ENCODE measurements at places on chromosomes 2 and 18. TPM values are rescaled to one million over a fixed set of nuclear protein-coding genes. Genes with fewer than 3 reads are reported as not detected.

Gene KCMF1
- 21.9 TPM for total RNA-seq

Gene TAF4B
- 7.5 TPM for total RNA-seq

Gene PARD3B
- 28.7 TPM for total RNA-seq

Gene EVX2
- not detected for total RNA-seq

Gene LIPG
- total RNA-seq = not detected

Gene REG3G
- total RNA-seq = not detected

Gene ELOA2
- total RNA-seq = not detected

Gene COX7A2L
- total RNA-seq = 193 TPM

Gene CRYGC
- not detected for total RNA-seq

Gene VAMP5
- 54.2 TPM for total RNA-seq

Gene KCNG3
- total RNA-seq = 0.79 TPM

Gene VWC2L
- total RNA-seq = not detected

Gene FHOD3
- 14.4 TPM for total RNA-seq

Gene REG3A
- total RNA-seq = not detected

Gene CGREF1
- 7.9 TPM for total RNA-seq

Gene FBXO41
- total RNA-seq = 2.6 TPM

Gene CTAGE1
- not detected for total RNA-seq

Gene CHRNG
- not detected for total RNA-seq

Gene ABHD3
- total RNA-seq = 11.2 TPM

Gene TUBA3E
- total RNA-seq = 1.3 TPM

Gene EVA1A
- total RNA-seq = 1.6 TPM

Gene AP1S3
- 1.0 TPM for total RNA-seq

Gene OBSL1
- 473 TPM for total RNA-seq

Gene ERICH2
- total RNA-seq = 1.0 TPM

Gene CHRNA1
- not detected for total RNA-seq

Gene PCARE
- 0.15 TPM for total RNA-seq

Gene RGPD4
- total RNA-seq = not detected

Gene CDKL4
- 0.92 TPM for total RNA-seq

Gene ZNF396
- 2.5 TPM for total RNA-seq

Gene IL1F10
- total RNA-seq = not detected

Gene RFTN2
- total RNA-seq = 21.2 TPM

Gene PRKAG3
- total RNA-seq = 0.32 TPM

Gene MC5R
- not detected for total RNA-seq

Gene UGT1A3
- not detected for total RNA-seq

Gene CREG2
- 0.08 TPM for total RNA-seq

Gene DSEL
- 7.3 TPM for total RNA-seq

Gene SAG
- total RNA-seq = not detected

Gene TMEM247
- total RNA-seq = not detected

Gene PASK
- 13.4 TPM for total RNA-seq

Gene MYOM1
- total RNA-seq = 3.8 TPM

Gene RGPD3
- 0.80 TPM for total RNA-seq

Gene OTX1
- 0.18 TPM for total RNA-seq

Gene SLC40A1
- 322 TPM for total RNA-seq

Gene WIPF1
- total RNA-seq = 29.2 TPM
